Left lobe of liver (tissue), 2 donors: ENCODE measurements at places on chromosomes 2 and 18. TPM values are rescaled to one million over a fixed set of nuclear protein-coding genes. Genes with fewer than 3 reads are reported as not detected.

The ST6GAL2 gene
- total RNA-seq: 0.81 TPM

The SERPINB12 gene
- total RNA-seq: not detected

GRCh38 chr2:207731138-207731537, 19.7 kb downstream of the CCNYL1 start:
- no peak for DNase-seq

The PROKR1 gene
- total RNA-seq: 0.05 TPM

The ZSWIM2 gene
- total RNA-seq: not detected

GRCh38 chr2:163906410-163906809, 170.6 kb upstream of the FIGN start:
- no peak for DNase-seq

- no peak for DNase-seq
Measured at GRCh38 chr18:10274301-10274700, 180.1 kb upstream of the APCDD1 start.

DNA sequence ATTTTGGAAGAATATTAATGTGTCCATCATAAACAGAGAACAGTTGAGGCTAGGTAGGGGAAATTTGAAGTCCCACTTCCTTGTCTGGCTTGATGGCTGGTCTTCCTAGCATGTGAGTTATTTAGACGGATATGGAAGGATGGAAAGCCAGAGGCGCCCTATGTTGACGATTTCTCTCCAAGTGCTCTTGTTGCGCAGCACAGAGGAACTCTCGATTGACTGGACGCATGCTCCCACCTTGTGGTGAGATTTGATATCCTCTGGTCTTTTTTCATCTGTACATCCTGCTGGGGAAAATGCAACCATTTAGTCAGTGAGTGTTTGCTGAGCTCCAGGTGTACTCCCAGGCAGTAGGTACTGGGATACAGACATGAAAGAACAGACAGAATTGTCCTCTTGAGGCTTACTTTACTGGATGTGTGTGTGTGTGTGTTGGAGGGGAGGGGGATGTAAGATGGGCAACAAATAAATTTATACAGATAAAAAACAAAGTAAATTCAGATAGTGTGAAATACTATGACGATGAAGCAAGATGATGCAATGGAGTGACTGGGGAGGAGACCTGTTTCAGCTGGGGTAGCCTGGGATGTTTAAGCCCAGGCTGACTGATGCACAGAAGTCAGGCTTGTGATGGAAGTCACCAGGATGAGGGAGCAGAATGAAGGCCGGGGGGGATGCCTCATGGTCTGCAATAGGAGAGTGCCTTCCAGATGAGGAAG, 137.2 kb downstream of the TRIM43 start:
- peak; percentile 79 for DNase-seq

DNA sequence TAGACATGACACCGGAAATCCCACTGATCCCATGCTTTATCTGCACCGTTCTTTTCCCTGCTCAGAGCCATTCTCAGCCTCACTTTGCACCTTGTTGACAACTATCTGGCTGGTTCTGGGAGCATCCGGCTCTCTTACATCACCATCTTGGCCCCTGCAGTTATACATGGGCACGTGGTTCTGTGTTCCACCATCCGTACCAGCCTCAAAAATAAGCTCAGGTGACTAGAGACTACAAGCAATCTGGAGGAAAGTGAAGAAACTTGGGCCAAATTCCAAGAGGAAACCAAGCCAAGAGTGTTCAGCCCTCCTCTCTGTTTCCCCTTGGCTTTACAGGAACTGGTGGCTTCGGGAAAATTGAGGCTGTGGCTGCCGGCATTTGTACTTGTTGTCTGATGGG, 244.6 kb upstream of the ACVR2A start:
- no peak for DNase-seq

DNA sequence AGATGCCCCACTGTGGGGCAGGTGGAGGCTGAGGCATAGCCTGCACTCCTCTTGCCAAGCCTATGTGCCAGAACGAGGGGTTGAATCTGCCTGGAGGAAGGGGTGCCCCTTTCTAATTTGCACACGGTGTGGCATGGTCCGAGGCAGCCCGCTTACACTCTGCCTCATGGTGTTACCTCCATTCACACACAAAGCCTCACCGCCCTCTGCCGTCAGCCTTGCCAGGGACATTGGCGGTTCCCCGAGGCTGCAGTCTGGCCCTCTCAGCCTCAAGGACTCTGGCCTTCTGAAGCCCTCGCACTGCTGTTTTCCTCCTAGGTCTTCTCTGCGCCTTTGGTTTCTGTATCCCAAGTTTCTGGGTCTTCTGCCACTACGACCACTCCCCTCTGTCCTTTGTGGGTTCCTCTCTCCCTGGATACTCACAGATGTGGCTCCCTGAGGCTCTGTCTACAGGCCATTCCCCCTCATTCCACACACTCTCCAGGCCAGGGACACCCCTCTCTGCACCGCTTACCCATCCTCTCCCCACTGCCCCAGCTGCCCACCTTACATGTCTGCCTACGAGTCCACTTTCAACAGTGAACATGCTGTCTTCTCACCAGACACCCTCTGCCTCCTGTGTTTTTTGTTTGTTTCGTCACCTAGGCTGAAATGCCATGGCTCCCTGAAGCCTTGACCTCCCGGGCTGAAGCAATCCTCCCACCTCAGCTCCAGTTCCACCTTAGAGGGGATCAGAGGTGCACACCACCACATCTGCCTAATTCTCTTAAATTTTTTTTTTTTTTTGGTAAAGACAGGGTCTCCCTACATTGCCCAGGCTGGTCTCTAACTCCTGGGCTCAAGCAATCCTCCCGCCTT, 7.9 kb upstream of the ASPRV1 start:
- no peak for DNase-seq

The ZNF142 gene
- total RNA-seq: 9.8 TPM

DNA sequence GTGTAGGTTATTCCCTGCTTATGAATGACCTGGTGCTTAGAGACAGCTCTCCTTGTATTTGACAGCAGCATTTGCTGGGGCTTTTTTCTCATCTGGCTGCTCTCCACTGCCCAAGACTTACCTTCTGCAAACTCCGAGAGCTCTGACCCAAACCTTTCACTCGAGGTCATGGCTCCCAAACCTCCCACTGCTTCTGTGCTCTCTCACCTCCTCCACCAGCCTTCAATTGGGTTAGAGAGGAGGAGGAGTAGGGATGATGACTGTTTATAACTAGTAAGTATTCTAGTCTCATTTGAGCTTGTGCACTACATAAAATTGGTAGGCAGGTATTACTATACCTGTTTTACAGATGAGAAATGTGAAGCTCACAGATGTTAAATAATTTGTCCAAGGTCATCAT, 40.1 kb downstream of the LIMS1 start:
- DNase-seq: no peak

The TMEM247 gene
- not detected for total RNA-seq

The IL1B gene
- total RNA-seq: not detected

The C2orf80 gene
- total RNA-seq: not detected

The NCOA1 gene
- total RNA-seq: 11.2 TPM

DNA sequence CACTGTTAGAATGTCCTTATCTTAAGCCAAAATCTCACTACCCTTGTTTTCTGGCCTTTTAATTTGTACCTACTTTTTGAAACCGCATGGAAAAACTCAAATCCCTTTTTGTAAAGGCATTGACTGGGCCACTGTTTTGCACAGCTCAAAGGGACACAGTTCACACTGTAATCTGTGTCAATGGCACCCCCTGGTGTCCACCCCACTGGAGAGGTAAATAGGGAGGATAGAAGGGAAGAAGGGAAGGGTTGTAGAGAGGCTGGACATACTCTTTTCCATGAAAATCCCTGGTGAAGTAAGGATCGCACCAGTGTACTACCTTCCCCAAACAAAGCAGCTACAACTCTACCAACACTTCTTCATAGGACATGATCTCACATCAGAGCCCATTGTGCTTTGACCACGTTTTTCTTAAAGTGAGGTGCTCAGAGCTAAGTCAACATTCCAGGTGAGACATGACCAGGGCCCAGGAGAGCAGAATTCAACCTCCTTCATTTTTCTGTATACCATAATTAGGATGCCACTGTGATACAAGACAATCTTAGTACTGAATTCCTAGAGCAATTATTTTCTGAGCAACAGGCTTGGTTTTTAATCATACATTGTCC, 92.4 kb upstream of the RMDN2 start:
- peak; percentile 88 for DNase-seq

The DLGAP1 gene
- total RNA-seq: 0.48 TPM

The PIEZO2 gene
- 7.3 TPM for total RNA-seq

The PEX13 gene
- total RNA-seq: 22.3 TPM

The FIGN gene
- 6.0 TPM for total RNA-seq

The BMP10 gene
- 6.1 TPM for total RNA-seq

GRCh38 chr2:74576863-74577229, 22.3 kb downstream of the DOK1 start:
- DNase-seq: no peak

The THUMPD2 gene
- 2.2 TPM for total RNA-seq
